ENCODE measurements at places on chromosomes 12 and 14. TPM values are rescaled to one million over a fixed set of nuclear protein-coding genes. Genes with fewer than 3 reads are reported as not detected.

CLEC1A gene
- 18.7 TPM for total RNA-seq

SSPN gene
- 10.9 TPM for total RNA-seq

SCN8A gene
- 0.46 TPM for total RNA-seq

GRCh38 chr12:110741341-110742095 is 1.2 kb downstream of the PPP1CC start:
- H3K4me3 ChIP-seq = peak overlapping the region; percentile 79
- H3K4me1 ChIP-seq = peaks cover 20% of the 10 kb centered on the region
- H3K27ac ChIP-seq = peak overlapping the region; percentile 78
- H3K36me3 ChIP-seq = peaks cover 4% of the 10 kb centered on the region
- no peaks in the 10 kb centered on the region for H3K27me3 ChIP-seq

GRCh38 chr14:75427482-75428229 is at the start of gene JDP2:
TSS of gene JDP2 (plus strand) at chr14:75428022. CDS start at chr14:75437921, 9,899 bp downstream.
- peaks cover 14% of the 10 kb centered on the region for H3K4me1 ChIP-seq
- peak; percentile 95 for DNase-seq
- H3K27me3 ChIP-seq = no peaks in the 10 kb centered on the region
- H3K27ac ChIP-seq = peak within 1 kb of the TSS; percentile 93
- peak within 1 kb of the TSS; percentile 63 for H3K4me3 ChIP-seq
- H3K36me3 ChIP-seq = peaks cover 7% of the 10 kb centered on the region

All from lung (tissue), 17 donors.